Activated CD8-positive, alpha-beta T cell treated with anti-CD3 and anti-CD28 coated beads for 36 hours (primary cell): ENCODE measurements at places on chromosomes 2 and 18. TPM values are rescaled to one million over a fixed set of nuclear protein-coding genes. Genes with fewer than 3 reads are reported as not detected.
A peak's percentile ranks its signal among the peaks of the same experiment; 100 is the strongest.

DNA sequence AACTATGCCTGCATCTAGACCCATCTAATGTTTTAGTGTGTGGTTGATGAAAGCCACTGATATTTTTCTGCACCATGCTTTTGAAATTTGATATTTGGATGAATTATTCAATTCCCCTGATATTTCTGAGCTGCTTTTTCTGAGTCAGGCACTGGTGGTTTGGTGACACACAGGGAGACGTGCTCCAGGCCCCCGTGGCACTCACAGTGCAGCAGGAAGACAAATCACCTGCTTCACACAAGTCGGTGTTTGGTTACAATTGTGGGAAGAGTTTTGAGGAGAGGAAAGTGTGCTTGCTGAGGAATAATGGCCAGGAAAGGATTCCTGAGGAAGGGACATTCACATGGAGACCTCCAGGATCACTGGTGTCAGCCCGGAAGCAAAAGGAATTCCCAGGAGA lies 179.7 kb downstream of the ACKR3 start:
- H3K4me3 ChIP-seq, result no peak overlapping the region
- H3K4me1 ChIP-seq, result no peaks in the 10 kb centered on the region
- no peaks in the 10 kb centered on the region for H3K36me3 ChIP-seq
- DNase-seq, result no peak
- H3K27ac ChIP-seq, result no peak overlapping the region

DNA sequence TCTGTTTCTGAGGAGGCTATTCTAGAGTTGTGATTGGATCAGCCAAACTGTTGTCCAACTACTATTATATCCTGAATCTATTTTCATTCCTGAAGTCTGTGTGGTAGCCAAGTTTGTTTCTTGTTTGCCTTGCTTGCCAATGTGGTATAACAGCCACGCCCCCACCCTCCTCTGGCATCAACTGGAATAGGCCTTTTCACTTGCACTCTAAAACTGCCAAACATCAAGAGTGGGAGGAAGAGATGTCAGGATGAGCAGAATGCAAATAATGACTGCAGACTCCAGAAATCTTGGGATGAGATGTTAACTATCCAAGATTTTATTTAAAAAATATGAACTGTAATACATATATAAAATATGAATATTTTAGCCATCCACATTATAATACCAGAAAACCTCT lies 246.1 kb downstream of the NRXN1 start:
- H3K27me3 ChIP-seq, result no peaks in the 10 kb centered on the region
- no peak overlapping the region for H3K27ac ChIP-seq
- H3K4me1 ChIP-seq, result no peaks in the 10 kb centered on the region
- DNase-seq, result no peak
- H3K4me3 ChIP-seq, result no peak overlapping the region
- H3K36me3 ChIP-seq, result no peaks in the 10 kb centered on the region

GALNT3 gene
- total RNA-seq, result 1.9 TPM

KCNG2 gene
- not detected for total RNA-seq

EFR3B gene
- total RNA-seq, result 0.23 TPM

GPR75 gene
- 1.2 TPM for total RNA-seq

DNA sequence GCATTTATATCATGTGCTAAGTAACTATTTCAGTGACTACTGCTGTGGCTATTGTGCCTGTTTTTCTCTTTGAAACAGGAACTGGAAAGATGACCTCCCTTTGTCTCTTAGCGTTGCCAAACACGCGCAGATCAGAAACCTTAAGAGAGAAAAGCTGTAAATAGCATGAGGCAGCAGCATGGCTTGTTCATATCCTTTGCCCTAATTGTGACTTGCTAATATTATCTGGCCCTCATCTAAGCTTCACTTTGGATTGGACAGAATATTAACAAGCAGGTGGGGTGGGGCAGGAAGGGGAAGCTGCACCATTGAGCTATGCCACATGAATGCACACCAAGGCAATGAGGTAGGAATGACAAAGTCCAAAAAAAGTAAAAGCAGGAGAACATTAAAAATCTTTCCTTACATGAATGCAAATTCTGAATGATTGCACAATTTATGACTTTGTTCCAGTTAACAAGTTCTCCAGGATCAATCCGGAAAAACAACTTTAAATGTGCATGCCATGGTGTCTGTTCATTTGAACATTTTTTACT lies 128.4 kb downstream of the IRS1 start:
- H3K36me3 ChIP-seq, result no peaks in the 10 kb centered on the region
- no peak for DNase-seq
- peaks cover 3% of the 10 kb centered on the region for H3K4me1 ChIP-seq
- no peak overlapping the region for H3K4me3 ChIP-seq
- peaks cover 20% of the 10 kb centered on the region for H3K27me3 ChIP-seq
- H3K27ac ChIP-seq, result no peak overlapping the region

SCN3A gene
- total RNA-seq, result 0.07 TPM

- no peak overlapping the region for H3K4me3 ChIP-seq
- H3K36me3 ChIP-seq, result no peaks in the 10 kb centered on the region
- no peak overlapping the region for H3K27ac ChIP-seq
- H3K27me3 ChIP-seq, result peaks cover 8% of the 10 kb centered on the region
- no peaks in the 10 kb centered on the region for H3K4me1 ChIP-seq
These were observed 139.4 kb downstream of the RNF152 start for GRCh38 chr18:61753373-61753772.

ASAP2 gene
- total RNA-seq, result not detected

DNA sequence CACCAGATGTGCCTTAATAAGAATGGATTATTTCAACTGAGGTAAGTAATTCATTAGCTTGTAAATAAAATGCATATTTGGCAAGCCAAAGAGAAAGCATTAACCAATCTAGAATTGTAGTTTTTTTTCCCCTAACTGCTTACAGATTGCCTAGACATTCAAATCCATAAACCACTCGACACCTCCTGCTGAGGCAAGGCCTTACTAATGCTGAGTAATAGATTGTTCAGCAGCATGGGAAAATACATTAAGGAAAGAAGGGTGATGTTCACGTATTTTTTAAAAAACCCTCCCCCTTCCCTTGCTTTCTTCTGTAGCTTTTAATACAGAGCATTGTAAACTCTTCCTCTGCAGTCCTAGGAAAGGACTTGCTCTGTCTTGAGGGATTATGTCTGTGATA lies 17.0 kb upstream of the LINC00305 start:
- DNase-seq, result no peak
- no peaks in the 10 kb centered on the region for H3K4me1 ChIP-seq
- H3K36me3 ChIP-seq, result no peaks in the 10 kb centered on the region
- H3K4me3 ChIP-seq, result no peak overlapping the region

DNA sequence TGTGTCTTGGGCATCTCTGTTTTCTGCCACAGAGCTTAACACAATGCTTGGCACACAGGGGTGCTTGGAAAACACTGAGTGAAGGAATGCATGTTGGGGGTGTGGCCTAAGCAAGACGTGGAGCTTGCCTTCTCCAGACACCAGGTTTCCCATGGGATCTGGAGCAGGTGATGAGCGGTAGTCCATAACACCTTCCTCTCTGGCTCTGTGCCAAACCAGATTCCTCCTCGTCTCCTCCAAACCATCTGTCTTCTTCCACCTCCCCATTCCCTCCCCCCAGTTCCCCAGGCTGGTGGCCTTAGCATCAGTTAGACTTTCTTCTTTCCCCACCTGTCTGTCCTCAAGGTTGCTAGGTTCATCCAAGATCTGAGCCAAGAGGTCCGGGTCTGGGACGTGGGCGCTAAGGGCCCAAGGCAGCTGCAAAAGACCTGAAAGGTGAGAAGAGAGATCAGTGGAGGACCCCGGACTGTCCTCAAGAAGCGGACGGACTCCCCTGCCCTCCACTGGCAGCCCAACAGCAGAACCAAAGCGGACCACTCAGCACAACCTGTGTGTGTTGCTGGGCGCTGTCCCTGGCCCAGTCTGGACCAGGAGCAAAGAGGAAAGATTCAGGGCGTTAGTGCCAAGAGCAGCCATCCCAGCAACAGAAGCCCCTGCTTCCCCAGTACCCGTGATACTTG lies 1.2 kb upstream of the ITM2C start:
- peaks cover 47% of the 10 kb centered on the region for H3K4me1 ChIP-seq
- H3K4me3 ChIP-seq, result peak overlapping the region; percentile 73
- H3K36me3 ChIP-seq, result no peaks in the 10 kb centered on the region

SCYGR3 gene
- not detected for total RNA-seq

GRCh38 chr2:68837861-68838341 lies 33.3 kb downstream of the BMP10 start:
- H3K4me3 ChIP-seq, result no peak overlapping the region
- no peaks in the 10 kb centered on the region for H3K36me3 ChIP-seq
- peak overlapping the region; percentile 43 for H3K27ac ChIP-seq
- no peaks in the 10 kb centered on the region for H3K27me3 ChIP-seq

CFAP53 gene
- total RNA-seq, result 0.76 TPM
